ENCODE measurements at places on chromosomes 7 and 10. TPM values are rescaled to one million over a fixed set of nuclear protein-coding genes. Genes with fewer than 3 reads are reported as not detected.

The GNAT3 gene
- not detected for total RNA-seq

The CPVL gene
- total RNA-seq, result 0.50 TPM

The PNLIP gene
- not detected for total RNA-seq

The NPY4R gene
- 0.07 TPM for total RNA-seq

The UTF1 gene
- total RNA-seq, result not detected

GRCh38 chr7:131482800-131483199, 73.6 kb downstream of the PODXL start:
- DNase-seq, result no peak

- no peak for DNase-seq
Observed at GRCh38 chr7:151810441-151811232, 66.3 kb downstream of the PRKAG2 start.

- peak; percentile 17 for DNase-seq
Observed at GRCh38 chr7:78523930-78524329, 725.4 kb downstream of the PHTF2 start.

GRCh38 chr7:12475362-12476063, 71.8 kb upstream of the VWDE start:
- DNase-seq, result peak; percentile 65

DNA sequence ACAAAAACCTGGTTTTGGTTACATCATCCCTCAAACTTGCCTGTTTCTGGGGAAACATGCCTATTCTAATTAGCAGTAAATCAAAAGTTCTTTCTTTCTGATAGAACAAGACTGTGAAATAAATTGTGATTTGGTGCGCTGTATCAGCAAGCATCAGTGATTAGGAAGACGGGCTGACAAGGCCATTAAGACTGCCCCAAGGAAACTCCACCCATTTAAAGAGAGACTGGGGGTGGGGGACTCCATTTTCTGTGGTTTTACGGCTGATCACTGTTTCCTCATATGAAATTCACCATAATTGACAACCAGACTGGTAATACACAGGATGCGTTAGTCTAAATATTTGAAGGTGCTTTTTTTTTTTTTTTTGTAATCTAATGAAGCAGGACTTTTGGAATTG, 68.7 kb downstream of the MBL2 start:
- peak; percentile 12 for DNase-seq

DNA sequence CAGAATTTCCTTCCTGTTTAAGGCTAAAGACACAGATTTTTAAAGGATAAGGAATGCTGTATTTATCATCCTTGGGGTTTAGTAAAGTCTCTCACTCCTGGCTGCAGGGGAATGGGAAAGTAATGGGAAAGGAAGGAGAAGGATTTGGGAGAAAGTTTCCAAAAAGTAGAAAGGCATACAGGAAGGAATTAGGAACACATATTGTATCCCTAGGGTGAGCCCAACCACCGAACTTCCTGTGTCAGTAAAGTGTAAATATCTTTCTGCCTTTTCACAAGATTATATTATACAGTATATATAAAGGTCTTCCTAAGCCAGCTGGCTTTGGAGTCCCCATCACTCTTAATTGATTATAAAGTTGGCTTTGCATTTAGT, 12.0 kb upstream of the UBE2D1 start:
- DNase-seq, result no peak

- DNase-seq, result peak; percentile 72
Observed at GRCh38 chr10:75428434-75429158, 2.8 kb upstream of the LRMDA start.
